ENCODE measurements at places on chromosomes 3 and 15. TPM values are rescaled to one million over a fixed set of nuclear protein-coding genes. Genes with fewer than 3 reads are reported as not detected.

Gene RBM5
- total RNA-seq, result 114 TPM

Gene ALAS1
- 103 TPM for total RNA-seq

Gene SPATA12
- total RNA-seq, result 0.27 TPM

Gene KATNBL1
- 43.0 TPM for total RNA-seq

Gene GPR149
- total RNA-seq, result not detected

All from colonic mucosa (tissue), 4 donors.